ENCODE measurements at places on chromosomes 1 and 21. TPM values are rescaled to one million over a fixed set of nuclear protein-coding genes. Genes with fewer than 3 reads are reported as not detected.

Gene OSBPL9
- 85.7 TPM for total RNA-seq

Gene TNFRSF4
- total RNA-seq = 4.7 TPM

Gene KRTAP19-3
- total RNA-seq = not detected

Gene PCAT6
- not detected for total RNA-seq

Gene ARHGEF10L
- total RNA-seq = 54.6 TPM
